ENCODE measurements at places on chromosomes 13 and 19.

GRCh38 chr13:111121506-111121905 lies 6.4 kb downstream of the ARHGEF7 start:
- no peak for DNase-seq

DNA sequence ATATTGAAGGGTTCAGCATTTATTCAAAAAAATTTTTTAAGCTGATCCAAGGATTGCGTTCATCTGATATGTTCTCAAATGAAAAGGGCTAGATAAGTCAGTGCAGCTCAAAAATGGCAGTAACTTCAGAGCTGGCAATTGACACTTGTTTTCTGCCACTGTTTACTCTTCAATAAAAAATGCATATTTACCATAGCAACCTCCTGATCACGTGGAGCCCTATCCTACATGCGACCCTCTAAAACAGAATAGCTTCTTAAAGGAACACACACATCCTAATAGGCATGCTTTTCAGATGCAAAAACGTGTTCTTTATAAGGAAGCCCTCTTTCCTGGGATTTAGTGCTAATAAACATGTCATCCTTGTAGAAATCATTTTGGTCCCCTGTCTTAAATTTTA lies 150.2 kb downstream of the ZNF536 start:
- DNase-seq, result no peak

- DNase-seq, result no peak
Observed at GRCh38 chr19:21487969-21488368, 17.4 kb upstream of the ZNF429 start.

- DNase-seq, result no peak
Observed at GRCh38 chr13:71358218-71358617, 508.8 kb downstream of the DACH1 start.

DNA sequence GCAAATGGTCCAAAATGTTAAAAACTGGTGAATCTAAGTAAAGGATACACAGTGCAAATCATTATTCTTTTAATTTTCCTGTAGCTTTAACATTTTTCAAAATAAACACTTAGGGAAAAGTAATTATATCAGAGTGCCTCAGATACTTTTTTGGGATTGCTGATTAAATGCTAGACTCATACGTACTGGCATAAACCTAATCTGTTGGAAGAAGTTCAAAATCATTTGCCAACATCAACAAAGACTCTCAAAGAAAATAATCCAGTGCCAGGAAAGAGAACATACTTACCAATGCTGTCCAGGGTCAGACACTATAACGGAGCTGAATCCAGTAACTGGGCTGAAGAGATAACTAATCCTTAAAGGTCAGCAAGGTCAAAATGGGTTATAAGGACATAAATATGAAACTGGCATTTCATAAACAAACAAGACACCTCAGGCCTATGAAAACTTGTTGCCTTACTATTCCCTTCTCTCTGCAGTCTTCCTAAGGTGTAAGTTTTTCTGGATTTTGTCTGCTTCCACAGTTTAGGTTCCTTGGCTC lies 3.3 kb upstream of the ZNF420 start:
- DNase-seq, result no peak

GRCh38 chr19:16062789-16063188 lies 13.5 kb upstream of the TPM4 start:
- DNase-seq, result no peak

- no peak for DNase-seq
Observed at GRCh38 chr19:47230921-47231214, at the start of gene BBC3. Gene BBC3 (minus strand): TSS chr19:47231199. CDS start chr19:47228431, 2,768 bp downstream.

- no peak for DNase-seq
Observed at GRCh38 chr13:26760832-26761582, 421 bp upstream of the GPR12 start.

GRCh38 chr13:113560645-113561416 lies 23.7 kb upstream of the TFDP1 start:
- DNase-seq, result no peak

DNA sequence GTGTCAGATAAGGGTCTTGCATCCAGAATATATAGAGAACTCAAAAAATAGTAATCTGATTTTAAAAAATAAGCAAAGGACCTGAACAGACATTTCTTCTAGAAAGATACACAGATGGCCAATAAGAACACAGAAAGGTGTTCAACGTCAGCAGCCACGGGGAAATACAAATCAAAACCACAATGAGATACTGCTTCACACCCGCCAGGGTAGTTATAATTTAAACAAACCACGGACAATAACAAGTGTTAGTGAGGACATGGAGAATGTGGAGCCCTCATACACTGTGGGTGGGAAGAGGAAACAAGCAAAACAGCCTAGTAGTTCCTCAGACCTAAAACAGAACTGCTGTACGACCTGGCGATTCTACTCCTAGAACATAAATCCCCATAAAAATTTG lies 26.7 kb upstream of the NAPA start:
- DNase-seq, result no peak

DNA sequence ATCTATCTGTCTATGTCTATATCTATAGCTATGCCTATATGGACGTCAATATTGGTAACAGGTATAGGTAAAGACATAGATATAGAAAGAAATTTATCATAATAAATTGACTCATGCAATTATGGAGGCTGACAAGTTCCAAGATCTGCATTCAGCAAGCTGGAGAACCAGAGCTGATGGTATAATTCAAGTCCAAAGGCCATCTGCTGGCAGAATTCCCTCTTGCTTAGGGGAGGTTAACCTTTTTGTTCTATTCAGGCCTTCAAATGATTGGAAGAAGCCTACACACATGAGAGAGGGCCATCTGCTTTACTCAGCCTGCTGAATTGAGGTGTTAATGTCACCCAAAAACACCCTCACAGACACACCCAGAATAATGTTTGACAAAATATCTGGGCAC lies 10.8 kb downstream of the RASL11A start:
- no peak for DNase-seq

GRCh38 chr19:46014534-46014933 lies 8.3 kb downstream of the PGLYRP1 start:
- DNase-seq, result no peak

- no peak for DNase-seq
Observed at GRCh38 chr13:113630804-113631203, 27.2 kb downstream of the ATP4B start.

GRCh38 chr19:5103812-5104410 lies 135.0 kb downstream of the KDM4B start:
- DNase-seq, result no peak

DNA sequence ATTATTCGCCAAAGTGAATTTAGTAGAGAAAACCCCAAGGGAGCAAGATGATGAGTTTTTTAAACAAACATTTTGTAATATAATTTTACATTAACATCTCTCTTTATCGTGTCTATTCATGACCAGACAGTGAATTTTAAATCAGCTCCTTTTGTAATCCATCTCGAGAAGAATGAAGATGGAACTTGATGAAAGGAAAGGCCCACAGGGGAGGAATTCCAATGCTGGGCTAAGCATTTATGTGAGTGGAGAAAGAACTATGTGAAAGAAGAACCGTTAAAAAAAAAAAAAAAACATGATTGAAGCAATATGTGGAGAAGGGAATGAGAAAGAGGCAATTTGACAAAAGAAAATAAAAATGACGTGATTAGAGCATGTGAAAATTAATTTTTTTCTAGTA lies 170.6 kb downstream of the KCTD12 start:
- peak; percentile 35 for DNase-seq

DNA sequence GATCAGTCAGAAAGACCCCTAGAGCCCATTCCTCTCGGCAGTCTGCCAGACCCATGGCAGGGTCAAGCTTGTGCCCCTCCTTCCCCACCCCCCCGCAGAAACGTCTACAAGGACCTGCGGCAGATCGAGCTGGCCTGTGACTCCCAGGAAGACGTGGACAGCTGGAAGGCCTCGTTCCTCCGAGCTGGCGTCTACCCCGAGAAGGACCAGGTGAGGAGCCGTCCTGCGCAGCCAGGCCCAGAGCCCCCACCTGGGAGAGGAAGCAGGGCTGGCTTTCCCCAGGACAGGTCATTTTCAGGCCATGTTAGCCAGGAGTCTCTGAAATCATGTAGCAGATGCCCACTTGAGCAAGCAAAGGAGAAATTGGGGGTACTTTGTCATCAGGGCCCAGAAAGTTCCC lies 12.3 kb downstream of the TMED1 start:
- no peak for DNase-seq

GRCh38 chr13:24505256-24505655 lies 7.3 kb downstream of the PARP4 start:
- no peak for DNase-seq

DNA sequence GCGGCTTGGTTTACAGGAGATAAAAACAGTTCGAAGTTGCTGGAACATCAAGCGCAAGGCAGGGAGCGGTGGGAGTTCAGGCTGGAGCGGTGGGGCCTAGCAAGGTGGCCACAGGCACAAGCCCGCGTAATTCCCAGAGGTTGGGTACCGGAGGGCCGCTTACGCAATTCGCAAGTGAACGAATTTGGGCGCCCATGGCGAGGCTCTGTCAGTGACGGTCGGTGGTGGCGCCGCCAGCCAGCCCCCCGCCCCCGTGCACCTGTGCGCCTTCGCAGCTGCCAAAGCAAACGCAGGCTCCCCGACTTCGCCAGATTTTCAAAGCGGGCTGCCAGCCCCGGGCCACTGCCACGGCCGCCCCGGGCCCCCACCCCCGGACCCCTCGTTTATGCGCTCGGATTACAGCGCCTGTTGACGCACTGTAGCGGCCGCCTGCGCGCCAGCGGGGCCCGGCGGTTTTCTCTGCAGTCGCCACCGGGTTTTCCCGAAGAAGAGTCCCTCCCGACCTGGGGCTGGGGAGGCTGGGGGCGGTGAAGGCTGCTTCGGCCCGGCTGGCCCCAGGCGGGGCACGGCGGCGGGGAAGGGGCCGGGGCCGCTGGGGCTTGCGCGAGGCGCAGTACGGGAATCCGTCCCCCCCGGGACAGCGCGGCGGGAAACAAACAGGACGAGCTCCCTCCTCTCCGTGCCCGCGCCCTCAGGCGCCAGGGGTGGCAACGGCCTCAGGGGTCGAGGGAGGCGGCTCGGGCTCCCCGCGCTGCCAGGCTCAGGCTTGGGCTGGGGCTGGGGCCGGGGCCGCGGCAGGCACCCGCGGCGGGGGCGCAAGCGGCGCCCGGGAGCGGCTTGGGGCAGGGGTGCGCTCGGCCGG lies 709 bp downstream of the N4BP2L1 start:
- peak; percentile 52 for DNase-seq
